ENCODE measurements at places on chromosomes 7 and 10. TPM values are rescaled to one million over a fixed set of nuclear protein-coding genes. Genes with fewer than 3 reads are reported as not detected.

DNA sequence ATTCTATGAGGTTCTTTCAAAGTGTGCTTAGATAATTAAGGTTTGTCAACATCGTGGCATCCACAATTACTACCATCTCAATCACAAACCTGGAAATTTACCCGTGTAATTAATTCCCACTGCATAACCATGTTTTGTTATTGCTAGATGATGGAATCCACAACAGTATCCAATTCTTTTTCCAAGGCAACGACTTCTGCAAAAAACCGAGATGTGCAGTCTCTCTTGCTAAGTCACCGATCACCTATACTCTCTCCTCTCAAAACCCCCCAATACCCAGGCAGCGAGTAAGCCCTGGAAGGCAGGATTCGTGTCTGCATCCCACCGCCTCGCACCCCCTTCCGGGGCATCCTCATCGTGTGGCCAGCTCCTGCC, 678 bp upstream of the EIF4H start:
- DNase-seq = no peak

DNA sequence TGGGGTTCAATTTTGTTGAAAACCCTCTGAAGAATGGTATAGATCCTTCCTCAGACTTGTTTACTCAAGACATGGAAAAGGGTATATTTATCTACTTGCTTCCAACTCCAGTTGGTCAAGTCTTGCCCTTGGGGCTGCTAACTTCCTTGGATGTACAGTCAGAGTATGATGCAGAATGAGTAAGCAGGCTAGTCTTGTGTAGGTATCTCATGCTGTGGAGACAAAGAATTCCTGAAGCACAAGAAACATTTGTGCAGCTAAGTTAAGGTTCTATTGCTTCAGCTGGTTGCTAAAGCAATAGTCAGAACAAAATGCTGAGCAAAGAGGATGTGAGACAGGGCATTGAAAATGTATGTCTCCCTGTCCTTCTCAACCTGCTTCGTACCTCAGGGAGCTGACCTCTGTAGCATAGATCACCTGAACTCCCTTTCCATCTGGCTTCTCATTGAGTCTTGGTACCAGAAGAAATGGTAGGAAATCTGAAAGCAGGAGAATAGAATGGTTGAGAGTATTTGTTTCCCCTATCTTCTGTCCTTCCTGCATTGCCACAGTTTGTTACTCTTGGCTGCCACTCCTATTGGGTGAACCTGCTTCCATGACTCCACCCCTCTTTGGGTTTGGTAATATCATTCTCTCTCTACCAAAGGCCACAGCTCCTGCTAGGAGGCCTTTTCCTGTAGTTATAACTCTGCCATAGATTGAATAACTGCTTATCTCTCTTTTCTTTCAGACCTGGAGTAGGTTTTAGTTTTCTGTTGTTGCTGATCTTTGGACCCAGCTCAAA, 346.0 kb downstream of the PHF14 start:
- DNase-seq = no peak

Gene IRF5
- total RNA-seq = 8.5 TPM

DNA sequence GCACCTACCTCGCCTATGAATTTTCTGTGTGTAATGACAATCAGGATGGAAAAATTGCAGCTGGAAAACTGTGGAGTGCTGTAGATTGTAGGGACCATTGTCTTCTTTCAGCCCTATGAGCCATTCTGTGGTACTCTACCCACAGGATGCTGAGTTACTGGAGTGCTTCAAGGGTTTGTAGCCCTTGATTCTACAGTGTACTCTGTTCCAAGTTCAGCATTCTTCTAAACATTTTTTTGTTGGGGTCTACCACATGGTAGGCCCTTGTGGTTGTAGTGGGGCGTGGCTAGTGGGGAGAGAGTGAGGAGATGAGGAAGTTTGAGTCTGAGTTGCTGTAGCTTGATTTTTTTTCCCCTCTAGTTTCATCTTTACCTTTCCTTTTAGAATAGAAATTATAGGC, 33.5 kb downstream of the REEP3 start:
- peak; percentile 41 for DNase-seq

DNA sequence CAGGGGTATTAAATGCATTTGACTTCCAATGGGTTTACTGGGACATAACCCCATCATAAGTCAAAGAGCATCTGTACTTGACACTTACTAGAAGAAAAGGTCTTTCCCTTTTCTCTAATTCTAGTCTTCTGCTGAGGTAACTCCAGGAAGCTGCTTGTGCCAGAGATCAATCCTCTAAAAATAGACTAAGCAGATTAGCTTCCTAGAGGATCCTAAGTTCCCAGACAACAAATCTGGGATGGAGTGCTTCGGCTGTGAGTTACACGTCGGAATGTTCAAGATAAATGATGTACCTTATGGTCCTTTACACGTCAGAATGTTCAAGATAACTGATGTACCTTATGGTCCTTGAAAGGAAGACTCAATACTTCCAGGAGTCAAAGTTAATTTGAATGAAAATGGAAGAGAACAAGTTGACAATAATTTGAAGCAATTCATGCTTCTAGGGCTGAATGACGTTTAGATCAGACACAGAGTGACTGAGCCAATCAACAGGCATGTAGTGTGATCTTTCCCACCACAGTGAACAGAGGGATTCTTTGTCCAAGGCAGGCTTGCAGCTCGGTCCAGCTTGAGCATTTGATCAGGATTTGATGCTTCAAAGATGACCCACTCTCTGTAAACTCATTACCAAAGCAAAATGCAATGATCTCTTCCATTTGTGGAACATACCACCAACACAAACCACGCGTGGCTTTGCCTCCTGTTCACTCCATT, 63.8 kb downstream of the SLC37A3 start:
- DNase-seq = no peak

Gene MEOX2
- not detected for total RNA-seq

- DNase-seq = no peak
These were observed 9.1 kb downstream of the CCNY start for GRCh38 chr10:35345383-35345742.
